ENCODE measurements at places on chromosomes 2 and 18.

- no peak for DNase-seq
These were observed at the start of gene TFPI for GRCh38 chr2:187554011-187554703. Gene TFPI (minus strand): TSS chr2:187554435. CDS start chr2:187503768, 50,667 bp downstream.

DNA sequence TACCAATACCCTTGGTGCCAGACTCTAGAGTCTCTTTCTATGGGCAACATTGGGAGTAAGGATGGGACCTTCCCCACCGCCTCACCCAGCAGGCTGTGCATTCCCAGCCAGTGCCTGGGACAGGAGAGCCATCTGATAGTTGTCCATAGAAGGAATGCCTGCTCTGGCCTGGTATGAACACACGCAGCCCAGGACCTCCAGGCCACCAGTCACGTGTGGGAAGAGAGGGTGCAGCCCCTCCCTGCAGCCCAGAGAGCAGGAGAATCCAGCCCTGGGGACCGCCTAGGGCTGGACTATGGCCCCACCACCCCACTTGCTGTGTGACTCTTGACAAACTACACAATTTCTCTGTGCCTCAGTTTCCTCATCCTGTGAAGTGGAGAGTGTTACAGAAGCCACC, 52.5 kb upstream of the ID2 start:
- DNase-seq = no peak

- no peak for DNase-seq
These were observed 13.3 kb downstream of the BABAM2 start for GRCh38 chr2:27903649-27904404.

DNA sequence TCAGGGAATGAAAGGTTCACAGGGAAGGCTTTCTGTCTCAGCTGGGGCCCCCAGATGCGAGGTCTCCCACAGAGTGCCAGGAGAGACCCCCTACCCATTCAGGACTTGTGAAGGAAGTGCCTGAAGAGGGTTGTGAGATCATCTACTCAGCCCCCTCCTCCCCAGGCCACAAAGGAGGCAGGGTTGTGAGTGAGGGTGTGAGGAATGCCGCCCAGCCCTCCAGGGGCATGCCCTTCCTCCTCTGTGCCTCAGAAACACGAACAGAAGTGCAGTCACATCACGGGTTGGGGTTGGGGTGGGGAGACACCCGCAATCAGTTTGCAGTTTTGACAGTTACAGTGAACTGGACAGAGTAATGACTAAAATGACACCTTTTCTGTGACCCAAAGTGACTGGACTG, 5.0 kb downstream of the MAL start:
- no peak for DNase-seq

DNA sequence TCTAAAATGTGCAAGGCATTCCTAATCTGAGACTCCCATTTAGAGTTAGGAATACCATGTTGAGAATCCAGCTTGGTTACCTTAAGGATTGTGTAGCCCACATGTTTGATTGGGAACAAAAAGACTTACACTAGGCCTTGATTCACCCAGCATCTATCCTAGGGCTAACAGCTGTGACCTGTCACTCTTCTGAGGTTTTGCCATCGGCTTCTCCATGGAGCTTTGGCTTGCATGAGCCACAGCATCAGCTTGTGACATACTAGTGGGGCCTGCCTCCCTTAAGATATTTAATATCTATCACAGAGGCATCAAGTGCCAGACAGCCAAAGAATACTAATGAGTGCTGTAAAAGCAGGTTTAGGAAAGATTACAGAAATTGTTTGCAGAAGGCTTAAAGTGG, 241.3 kb upstream of the UBE2E3 start:
- DNase-seq = no peak

GRCh38 chr2:28490558-28490957, 5.3 kb upstream of the PLB1 start:
- DNase-seq = no peak

GRCh38 chr18:63283305-63284094, 36.1 kb downstream of the BCL2 start:
- no peak for DNase-seq

DNA sequence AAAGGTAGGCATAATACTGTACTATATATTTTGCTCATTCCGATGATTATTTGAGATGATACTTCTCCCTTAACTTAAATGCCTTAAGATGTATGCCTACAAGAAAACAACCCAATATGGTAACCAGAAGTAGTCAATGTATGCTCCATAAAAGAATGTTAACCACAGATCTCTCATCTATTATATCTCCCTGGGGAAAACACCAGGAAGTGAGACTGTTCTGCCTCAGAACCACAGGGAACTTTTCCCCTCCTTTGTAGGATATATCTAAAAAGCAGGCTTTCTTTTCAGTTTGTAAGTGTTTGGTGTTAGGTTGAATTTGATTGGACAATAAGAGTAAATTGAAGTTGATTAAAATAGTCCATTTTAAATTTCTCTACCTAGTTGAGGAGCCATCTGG, 1160.5 kb upstream of the NXPH2 start:
- no peak for DNase-seq

GRCh38 chr18:75290737-75291358, 80.3 kb downstream of the TSHZ1 start:
- peak; percentile 58 for DNase-seq

- DNase-seq = no peak
These were observed 25.8 kb downstream of the CASP10 start for GRCh38 chr2:201208563-201209252.

DNA sequence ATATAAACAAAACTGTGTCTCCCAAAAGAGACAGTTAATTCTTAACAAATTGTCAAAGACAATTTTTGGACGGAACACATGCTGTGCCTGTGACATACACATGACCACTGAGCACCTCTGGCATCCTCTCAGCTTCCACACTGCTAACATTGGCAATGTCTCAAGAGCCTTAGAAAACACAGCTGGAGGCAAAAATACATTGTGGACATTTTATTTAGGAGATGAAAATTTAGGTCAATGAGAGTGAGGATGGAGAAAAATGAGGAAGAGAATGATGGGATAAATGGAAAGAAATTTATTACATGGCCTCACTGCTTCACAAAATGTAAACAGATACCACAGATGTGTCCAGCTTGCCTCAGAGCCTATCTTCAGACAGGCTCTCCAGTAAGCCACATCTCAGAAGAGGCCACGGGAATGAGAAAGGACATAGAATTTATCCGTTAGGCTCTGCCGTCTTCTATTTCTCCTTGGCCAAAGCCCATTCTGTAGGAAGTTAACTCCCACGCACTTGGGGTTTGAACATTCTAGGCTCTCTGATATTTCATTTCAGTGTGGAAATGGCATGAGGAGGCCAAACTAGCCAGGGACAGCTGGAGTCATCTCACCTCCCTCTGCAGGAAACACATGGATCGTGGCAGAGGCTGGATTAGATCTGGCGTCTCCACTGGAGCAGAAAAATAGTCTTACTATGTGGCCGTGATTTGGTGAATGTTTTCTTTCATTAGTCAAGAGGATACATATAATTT, 519.4 kb upstream of the DSEL start:
- DNase-seq = no peak

- DNase-seq = no peak
These were observed 1467.4 kb upstream of the NXPH2 start for GRCh38 chr2:140247451-140248195.

- DNase-seq = no peak
These were observed 53.0 kb upstream of the LRP2 start for GRCh38 chr2:169415233-169415748.

DNA sequence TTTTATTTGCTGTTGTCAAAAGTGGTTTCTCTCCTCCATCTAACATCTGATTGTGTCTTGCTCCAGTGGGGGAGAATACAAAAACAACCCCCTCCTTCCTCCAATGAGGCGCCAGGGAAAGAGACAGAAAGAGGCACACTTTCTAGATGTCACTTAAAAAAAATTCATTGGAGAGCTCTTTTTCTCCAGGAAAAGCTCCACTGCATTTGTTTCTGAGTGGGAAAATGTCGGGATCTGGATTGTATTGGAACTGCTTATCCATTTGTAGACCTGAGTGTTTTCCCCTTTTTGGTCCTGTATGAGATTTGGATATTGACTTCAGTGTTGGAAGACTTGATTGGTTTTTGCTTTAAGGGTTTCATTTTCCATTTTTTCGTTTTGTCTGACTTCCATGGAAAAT, 995 bp downstream of the MBD5 start:
- DNase-seq = no peak

- DNase-seq = no peak
These were observed 271.4 kb downstream of the ZEB2 start for GRCh38 chr2:144248350-144249034.

DNA sequence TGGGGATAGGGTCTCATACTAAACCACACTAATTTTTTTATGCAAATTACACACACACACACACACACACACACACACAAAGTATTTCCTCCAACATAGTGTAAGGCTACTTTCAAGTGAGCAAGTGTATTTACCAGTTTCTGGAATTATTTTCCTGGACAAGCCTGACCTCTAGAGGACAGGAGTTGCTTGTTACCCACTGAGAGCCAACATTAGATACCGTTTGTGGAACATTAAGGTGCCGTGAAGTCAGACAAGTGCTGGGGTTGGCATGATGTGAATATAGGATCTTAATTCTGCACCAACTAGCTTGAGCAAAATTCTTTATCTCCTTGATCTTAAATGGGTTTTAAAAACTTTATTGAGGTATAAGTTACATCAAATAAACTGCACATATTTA, 39.3 kb upstream of the SERPINB2 start:
- DNase-seq = peak; percentile 59

- DNase-seq = no peak
These were observed 65.0 kb downstream of the SEMA4F start for GRCh38 chr2:74719066-74719465.

DNA sequence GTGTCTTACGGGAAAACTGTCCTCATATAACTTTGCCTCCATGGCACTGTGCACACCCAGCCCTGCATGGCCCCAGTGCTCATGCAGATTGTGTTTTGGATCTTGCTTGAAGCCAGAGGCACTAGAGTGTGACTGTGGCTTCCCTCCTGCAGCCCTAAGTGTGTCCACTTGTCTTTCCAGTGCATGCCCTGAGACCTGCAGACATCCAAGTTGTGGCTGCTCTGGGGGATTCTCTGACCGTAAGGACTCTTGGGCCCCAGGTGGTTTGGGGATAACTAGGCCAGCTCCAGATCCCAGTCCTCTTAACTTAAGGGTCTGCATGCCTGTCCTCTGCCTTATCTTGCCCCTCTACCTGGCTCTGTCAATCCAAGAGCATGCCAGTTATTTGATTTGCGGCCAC, 96.6 kb downstream of the PLB1 start:
- DNase-seq = no peak

DNA sequence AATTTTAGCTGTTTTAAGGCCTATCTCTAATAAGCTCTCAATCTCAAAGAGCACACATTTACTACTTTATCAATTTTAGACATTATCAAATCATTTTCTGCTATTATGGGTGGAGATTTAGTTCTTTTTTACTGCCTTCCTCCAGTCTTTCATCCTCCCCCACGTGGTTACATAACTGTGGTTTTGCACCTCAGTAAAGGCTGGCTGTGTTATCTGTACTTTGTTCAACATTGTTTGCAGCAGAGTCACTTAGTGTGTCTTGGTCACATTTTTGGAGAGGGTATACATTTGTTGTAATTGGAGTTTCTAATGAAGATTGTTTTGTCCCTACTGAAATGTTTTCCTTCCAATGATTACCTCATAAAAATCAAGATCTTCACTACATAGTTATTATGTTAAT, 549.6 kb upstream of the CELF4 start:
- DNase-seq = no peak

- DNase-seq = no peak
These were observed 150.9 kb upstream of the KCNH7 start for GRCh38 chr2:162989507-162989906.

- DNase-seq = peak; percentile 12
These were observed 627 bp upstream of the CRACDL start for GRCh38 chr2:98936353-98937351.

DNA sequence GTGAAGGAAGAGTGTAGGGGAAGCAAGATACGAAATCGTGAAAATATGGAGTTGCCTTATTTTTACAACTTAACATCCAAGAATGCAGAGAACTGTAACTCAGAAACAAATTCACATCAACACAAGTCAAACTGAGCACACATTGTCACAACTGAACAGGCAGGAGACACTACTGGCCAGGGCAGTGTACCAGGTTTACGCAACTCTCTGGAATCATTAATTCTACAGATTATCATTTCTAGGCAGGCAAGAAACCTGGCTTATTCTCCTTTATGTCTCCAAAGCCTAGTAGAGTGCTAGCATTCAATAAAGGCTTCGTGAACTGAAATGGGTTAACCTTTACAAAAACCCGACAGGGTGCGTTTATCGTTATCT, 584 bp downstream of the COA5 start:
- DNase-seq = no peak

DNA sequence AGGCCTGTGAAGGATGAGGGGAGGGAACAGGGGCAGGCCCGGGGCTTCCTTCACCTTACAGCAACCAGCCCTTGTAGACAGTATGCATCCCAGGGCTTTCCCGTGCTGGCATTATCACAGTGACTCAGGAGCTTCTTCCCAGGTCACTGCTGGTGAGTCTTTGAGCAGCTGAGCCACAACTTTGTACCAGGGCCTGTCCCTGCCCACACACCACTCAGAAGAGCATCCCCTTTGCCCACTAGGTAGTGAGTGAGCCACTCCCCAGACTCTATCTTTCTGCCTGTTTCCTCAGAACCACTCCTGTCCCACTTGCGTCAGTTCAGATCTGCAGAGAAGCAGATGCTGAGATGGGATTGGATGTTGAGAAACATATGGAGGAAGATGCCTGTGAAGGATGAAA, 69.6 kb upstream of the ALPP start:
- no peak for DNase-seq

GRCh38 chr18:8734496-8734895, 29.1 kb downstream of the MTCL1 start:
- no peak for DNase-seq

- DNase-seq = no peak
These were observed 52.9 kb upstream of the IMP4 start for GRCh38 chr2:130289780-130290179.

DNA sequence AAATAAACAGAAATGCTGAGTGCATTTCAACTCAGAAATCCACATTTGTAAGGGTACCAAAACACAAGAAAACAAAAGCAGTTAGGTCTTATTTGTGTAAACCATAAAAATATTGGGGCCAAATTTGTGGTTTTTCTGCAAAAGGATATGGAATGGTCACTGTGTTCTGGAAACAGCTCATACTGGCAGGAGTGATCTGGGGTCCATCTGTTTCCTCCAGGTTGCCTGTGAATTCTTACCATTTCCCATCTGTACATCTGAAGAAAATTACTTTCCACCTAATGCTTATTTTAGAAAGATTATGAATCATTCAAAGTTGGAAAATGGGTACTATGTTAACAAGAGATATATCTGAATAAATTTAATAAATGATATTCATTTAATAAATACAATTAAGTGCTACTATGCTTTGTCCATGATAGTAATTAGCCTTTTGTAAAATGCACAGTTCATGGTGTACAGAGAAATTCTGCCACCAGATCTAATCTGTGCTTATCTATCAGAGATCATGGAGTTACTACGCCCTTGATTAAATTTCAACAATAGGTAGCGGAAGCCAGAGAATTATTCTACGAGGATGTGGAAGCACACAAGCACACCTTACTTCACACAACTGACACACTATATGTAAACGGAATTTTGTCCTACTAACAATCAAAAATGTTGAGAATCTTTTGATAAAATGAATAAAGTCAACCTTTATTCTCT, 10.9 kb downstream of the ALS2 start:
- no peak for DNase-seq

GRCh38 chr2:11227595-11227994, 72.3 kb downstream of the SLC66A3 start:
- DNase-seq = no peak

GRCh38 chr2:239096676-239097427, 249.0 kb downstream of the TWIST2 start:
- no peak for DNase-seq

Measured in NCI-H1092 (cell line).